ENCODE measurements at places on chromosomes 2 and 18.

DNA sequence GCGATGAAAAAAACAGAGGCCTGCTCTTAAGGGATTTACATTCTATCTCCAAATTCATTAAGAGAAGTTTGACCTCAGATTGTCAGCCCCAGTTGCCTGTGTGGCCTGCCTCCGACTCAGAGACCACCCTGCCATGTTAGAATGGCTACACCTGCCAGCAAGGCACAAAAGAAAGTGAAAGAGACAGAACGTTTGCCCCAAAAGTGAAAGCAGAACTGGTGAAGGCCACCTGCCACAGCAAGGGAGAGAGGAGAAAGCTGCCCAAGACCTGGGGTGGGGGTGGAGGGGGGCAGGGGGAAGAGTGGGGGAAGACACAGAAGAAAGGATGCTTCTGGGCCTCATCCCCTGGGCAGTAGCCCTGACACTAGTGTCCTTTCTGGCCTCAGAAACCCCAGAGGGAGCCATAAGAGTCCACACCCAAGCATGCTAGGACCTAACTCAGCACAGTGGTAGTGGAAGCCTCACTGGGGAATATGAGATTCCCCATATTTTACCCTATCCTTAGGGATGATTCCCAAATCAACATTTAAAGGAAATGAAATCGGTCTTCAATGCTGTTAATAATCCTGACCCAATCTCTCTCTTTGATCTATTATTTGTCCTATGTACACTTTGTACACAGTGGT, 389.7 kb downstream of the TXNL1 start:
- DNase-seq = no peak

GRCh38 chr18:6341709-6342108, 73.0 kb downstream of the L3MBTL4 start:
- no peak for DNase-seq

GRCh38 chr2:184921676-184922075, 323.3 kb downstream of the ZNF804A start:
- no peak for DNase-seq

DNA sequence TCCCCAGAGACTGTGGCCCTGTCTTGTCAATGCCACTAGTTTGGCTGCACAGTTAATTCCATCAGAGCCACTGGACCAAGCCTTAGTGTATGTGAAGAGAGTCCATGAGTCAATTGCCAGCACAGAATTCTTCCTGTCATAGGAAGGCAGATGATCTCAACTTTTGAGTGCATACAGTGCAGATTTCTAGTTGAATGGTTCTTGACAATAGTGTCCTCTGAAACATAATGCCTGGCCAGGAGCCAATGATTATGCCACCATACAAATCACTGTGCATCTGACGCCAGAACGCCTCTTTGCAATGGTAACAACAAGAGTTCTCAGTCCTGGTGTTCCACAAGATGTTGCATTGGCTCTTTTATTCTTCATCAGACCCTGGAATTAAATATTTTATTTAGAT, 7.1 kb downstream of the NEUROD1 start:
- DNase-seq = no peak

- no peak for DNase-seq
Measured at GRCh38 chr2:104280216-104280615, 573.7 kb upstream of the POU3F3 start.

GRCh38 chr2:12087671-12088380, 341.4 kb downstream of the LPIN1 start:
- DNase-seq = no peak

DNA sequence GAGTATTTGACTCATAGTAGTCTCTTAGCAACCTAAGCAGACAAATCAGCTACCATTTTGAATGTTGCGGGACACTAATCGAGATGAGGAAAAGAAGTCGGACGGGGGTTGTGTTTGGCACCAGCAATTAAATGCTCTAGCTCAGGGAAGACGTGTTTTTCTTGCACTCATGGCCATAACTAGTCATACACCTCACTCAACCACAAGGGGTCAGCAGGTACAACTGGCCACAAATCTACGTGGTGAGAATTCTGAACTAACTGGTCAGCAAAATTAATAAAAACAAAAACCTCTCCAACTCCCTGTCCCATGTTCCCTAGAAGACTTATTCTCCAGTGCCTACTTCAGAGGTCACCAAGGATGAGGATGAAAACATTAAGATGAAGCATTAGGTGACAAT, 1467.8 kb downstream of the DPP10 start:
- DNase-seq = no peak

DNA sequence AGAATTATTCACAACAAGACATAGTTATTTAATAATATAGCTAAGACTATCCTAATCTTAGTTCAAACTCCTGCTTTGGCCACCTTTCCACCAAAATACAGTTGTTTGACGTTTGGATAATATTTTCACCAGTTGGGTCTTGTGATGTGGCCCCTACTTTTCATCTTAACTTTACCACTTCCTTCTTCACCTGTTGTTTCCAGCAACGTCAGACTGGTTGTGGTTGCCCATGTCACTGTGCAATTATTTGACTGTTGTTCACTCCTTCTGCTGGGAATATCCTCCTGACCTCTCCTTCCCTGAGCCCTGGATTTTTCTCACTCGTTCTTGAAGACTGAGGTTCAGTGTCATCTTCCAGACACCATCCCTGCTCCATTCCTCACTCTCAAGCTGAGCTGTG, 132.2 kb upstream of the RASGRP3 start:
- DNase-seq = no peak

- no peak for DNase-seq
Measured at GRCh38 chr2:21676041-21676440, 552.3 kb downstream of the TDRD15 start.

DNA sequence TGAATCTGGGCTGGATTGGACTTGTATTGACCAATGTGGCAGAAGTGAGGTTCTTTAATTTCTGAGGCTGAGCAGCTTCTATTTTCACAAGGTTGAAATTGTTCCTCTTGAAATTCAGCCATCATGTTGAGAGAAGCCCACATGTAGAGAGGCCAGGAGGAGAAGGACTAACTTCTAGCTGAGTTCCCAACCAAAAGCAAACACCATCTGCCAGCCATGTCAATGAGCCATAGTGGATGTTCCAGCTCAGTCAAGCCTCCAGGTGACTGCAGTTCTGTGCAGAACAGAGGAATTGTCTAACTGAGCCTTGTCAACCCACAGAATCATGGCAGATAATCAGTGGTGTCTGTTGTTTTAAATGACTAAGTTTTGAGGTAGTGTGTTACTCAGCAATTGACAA, 110.6 kb upstream of the ACVR1 start:
- DNase-seq = no peak

DNA sequence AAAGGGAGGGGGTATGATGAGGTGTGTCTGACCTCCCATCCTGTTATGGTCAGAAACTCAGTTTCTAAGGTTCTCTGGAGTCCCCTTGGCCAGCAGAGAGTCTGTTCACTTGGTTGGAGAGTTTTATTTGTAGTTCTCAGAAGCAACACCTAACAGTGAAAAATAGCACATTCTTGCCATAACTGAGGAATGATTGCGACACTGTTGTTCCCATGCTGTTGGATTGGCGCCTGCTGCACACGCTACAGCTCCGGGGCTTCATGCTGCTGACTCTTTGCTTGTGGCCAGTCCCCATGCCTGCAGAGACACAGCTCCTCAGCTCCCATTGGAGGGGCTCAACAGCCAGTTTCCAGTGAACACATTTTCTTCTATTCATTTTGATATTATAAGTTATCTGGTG, 42.1 kb downstream of the TPGS2 start:
- no peak for DNase-seq

DNA sequence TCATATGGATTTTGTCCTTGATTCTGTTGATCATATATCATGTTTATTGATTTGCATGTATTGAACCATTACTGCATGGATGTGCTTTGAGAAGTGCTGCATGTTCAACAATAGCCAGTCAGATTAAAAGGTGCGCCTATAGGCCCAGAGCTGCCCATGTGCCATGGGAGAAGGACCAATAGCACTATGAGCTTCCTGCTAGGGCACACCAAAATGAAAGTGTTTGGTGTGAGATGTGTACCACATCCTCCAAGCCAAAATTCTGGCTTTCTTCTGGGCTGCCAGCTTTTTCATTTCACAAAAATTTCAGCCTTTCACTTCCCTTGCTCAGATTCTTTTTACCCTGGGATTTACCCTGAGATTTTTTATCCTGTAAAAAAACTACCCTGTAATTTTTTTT, 34.8 kb upstream of the MMADHC start:
- no peak for DNase-seq

- DNase-seq = no peak
Measured at GRCh38 chr18:62596145-62597005, 73.5 kb downstream of the ZCCHC2 start.

DNA sequence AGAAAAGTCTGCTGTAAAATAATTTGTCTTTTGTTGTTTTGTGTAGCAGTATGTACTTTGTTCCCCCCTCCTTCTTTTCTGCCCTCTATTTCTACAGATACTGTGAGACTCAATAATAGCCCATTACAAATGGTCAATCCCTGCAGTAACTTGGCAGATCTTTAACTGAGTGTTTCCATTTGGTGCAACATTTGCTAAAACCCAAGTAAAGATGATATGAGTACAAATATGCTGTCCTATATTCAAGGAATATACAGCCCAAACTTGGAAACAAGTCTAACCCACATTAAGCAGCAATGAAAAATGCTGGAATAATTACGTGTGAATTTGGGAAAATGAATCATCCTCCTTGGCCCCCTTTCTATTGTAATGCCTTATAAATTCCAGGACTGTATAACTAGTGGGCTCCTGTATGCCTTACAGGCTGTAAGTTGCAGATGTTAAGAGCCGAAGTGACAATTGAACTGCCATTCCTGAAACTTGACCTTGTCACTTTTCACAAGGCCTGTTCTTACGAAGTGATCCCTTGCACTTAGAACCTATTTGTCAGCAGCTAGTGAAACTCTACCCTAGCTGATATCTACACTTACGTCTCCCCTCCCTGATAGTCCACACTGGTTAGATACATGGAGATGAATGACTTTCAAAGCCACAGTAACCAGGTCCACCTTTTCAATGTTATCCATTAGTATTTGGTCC, 104.9 kb downstream of the IRS1 start:
- no peak for DNase-seq

DNA sequence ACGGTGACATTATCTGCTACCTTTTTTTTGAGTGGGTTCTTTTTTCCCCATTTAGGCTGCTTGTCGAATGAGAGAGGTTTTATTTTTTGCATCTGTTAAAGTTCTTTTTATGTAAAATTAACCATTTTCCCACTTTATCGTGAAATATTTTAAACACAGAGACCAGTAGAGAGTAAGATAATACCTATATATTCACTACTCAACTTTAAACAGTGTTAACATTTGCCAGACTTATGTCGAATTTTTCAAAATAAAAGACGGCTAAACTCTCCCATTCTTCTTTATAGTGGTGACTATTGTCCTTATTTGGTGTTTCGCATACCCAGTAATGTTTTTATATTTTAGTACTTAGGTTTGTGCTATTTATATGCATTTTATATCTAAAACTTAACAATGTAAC, 743 bp upstream of the PUS10 start:
- no peak for DNase-seq

DNA sequence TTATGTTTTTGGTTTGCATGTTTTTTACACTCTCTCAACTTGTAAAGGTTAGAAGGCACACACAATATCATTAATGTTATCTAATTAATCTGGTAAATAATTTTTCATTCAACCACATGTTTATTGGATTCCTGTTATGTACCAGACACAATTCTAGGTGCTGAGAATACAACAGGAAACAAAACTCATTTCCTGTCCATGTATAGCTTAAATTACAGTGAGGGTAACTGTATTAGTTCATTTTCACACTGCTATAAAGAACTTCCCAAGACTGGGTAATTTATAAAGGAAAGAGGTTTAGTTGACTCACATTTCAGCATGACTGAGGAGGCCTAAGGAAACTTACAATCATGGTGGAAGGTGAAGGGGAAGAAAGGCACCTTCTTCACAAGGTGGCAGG, 270.5 kb downstream of the TRIB2 start:
- no peak for DNase-seq

- no peak for DNase-seq
Measured at GRCh38 chr2:51013079-51013932, 18.6 kb downstream of the NRXN1 start.

GRCh38 chr2:59871830-59872229, 681.6 kb downstream of the BCL11A start:
- DNase-seq = no peak

- no peak for DNase-seq
Measured at GRCh38 chr2:215612786-215613185, 176.9 kb upstream of the FN1 start.

DNA sequence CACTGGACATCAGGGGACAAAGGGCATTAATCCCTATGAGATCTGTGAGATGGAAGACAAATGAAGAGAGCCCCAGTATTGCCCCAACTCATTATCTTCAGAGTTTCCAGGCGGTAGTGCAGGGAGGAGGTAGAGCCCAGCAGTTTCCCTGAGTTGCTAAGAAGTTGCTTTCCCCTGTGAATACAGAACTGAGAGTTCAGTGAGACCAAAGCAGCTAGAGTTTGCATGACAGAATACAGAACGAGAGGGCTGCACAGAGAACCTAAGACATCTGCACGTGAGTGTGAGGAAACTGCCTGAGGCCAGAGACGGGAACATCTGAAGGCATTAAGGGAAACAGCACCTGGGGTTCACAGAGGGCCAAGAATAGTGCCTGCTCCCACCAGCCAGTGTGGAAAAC, 18.1 kb upstream of the PGAP1 start:
- DNase-seq = no peak

- no peak for DNase-seq
Measured at GRCh38 chr2:32572737-32573136, 55.1 kb upstream of the TTC27 start.

GRCh38 chr2:176128172-176128981, 1.1 kb upstream of the HOXD8 start:
- DNase-seq = no peak

DNA sequence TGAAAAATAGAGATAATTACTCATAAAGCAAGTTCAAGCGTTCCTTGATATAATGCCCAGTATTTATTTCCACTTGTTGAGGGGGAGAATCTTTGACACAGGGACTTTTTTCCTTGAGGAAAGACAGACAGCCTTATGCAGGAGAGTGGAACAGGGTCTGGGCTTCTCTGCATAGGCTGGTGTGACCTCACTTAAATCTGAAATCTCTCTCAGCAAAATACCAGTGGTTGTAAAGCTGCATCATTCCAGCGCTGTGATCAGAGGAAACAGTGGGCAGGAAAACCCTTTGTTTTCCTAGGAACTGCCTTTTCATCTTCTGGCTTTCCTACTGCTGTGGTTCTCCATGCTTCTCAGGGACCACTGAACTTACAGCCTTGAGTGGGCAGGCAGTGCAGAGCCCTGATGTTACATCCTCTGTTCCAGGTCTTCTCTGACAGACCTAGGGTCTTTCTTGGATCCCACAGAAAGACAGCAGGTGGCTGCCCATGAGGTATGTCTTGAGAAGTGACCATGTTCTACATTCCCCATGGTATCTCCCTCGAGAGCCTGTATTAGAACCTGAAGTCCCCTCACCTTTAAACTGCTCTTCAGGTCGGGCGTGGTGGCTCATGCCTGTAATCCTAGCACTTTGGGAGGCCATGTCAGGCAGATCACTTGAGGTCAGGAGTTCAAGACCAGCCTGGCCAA, 17.6 kb upstream of the MAP4K4 start:
- no peak for DNase-seq

All from stimulated activated CD4-positive, alpha-beta T cell treated with anti-CD3 and anti-CD28 coated beads, Interleukin-1b, Interleukin-23, amount 100 ng/mL, for 1 hour (primary cell).